ENCODE measurements at places on chromosomes 4 and X.

GRCh38 chr4:168694667-168695066, 197.8 kb downstream of the PALLD start:
- peak; percentile 97 for DNase-seq

DNA sequence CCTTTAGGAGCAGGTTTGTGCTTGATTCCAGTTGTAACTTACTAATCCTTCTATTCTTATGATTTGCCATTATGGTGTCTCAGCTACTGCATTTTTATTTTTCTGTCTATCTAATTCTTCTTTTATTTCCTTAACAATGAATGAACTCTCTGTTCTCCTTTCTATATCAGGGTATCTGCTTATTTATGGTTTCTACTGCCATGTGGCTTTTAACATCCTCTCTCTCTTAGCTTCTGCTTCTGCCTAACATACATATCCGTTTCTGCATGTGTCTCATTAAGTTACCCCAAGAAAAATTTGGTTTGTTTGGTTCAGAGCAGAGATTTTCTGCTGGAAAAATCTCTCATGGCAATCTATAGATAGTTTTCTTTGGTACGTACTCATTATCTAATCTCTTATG, 614.4 kb downstream of the RPA4 start:
- DNase-seq: no peak

DNA sequence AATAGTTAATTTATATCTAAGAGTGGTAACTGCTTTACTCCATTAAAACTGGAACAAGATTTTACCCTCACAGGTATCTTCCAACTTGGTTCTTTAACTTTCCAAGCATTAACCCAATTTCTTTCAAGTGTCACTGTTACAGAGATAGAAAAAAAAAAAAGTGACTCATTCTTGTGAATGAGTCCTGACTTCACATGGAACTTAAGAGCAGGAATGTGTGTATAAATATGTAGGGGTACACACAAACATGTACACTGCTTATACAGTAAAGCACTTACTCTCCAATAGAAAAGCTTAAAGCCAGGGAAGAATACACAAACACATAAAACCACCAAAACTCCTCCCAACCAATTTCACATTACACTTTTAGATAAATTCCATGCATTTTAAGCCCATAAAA, 38.8 kb downstream of the TAPT1 start:
- no peak for DNase-seq

- DNase-seq: no peak
Observed at GRCh38 chrX:17596546-17597205, 140.6 kb upstream of the SCML1 start.

GRCh38 chrX:24858004-24858746, 157.6 kb downstream of the ARX start:
- DNase-seq: peak; percentile 3

DNA sequence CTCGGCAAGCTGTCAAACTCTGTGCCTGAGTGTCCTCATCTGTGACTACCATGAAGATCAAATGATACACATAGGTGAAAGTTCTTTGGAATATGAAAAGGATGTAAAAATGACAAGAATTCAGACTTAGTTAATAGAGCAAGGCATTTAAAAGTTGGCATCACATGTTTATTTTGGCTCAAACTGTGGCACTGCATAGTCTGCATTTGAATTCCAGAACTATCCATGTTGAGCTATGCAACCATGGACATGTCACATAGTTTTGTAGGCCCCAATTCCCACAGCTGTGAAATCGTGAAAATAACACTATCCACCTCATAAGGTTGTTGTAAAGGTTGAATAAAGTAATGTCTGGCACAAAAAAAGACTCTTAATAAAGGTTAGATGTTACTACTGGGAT, 33.9 kb downstream of the AFF2 start:
- DNase-seq: no peak

- no peak for DNase-seq
Observed at GRCh38 chrX:154710309-154710708, 40.6 kb downstream of the GAB3 start.

DNA sequence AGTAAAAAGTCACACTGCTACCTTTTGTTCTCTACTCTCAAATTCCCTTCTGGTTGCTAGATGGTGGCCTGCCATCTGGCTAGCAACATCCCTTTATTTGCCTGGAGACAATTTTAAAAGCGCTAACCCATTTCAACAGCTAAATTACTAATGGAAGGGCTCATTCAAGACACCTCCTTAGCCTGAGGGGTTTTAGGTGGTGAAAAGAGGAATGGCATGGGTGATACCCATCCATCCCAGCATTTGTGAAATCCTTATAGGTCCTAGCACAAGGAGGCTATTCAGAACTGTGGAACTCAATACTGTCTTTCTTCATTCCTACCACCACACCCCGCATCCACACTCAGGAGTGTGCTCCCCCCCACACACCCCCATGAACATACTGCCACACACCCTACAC, 33.5 kb downstream of the ARHGEF9 start:
- no peak for DNase-seq

GRCh38 chrX:130887376-130887775, 15.6 kb downstream of the ENOX2 start:
- DNase-seq: no peak

DNA sequence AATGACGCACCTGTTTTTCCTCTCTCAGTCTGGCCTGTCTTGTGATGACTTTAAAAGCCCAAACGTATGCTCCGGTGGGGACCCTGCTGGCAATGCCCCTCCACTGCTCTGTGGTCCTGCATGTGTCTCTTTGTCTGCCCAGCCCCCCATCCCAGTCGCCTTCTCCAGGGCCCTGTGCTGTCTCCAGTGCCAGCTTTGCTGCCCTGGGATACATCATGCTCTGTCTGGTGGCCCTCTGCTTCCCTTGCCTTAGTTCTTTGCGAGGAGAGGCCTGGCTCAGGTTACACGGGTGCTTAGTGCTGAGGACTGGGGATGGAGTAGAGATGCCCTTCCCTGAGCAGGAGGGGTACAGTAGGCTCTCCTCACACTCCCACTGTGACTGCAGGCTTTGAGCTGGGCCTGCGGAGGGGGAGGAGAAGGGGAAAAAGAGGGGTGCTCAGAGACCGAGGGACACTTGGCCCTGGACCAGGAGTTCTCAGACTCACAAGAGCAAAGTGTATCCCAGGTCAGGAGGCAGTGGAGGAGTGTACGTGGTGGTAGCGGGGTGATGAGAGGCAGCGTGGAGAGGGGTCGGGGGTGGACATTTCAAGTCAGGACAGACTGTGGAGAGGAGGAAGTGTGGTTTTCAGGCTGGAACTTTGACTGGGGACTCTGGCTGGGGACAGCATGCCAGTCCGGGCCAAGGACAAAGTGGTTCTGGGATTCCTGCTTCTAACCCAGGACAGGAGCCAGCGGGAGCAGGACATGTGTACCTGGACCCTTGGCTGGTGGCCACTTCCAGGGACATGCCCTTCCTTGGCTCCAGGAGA, 2.8 kb downstream of the APLN start:
- DNase-seq: no peak

DNA sequence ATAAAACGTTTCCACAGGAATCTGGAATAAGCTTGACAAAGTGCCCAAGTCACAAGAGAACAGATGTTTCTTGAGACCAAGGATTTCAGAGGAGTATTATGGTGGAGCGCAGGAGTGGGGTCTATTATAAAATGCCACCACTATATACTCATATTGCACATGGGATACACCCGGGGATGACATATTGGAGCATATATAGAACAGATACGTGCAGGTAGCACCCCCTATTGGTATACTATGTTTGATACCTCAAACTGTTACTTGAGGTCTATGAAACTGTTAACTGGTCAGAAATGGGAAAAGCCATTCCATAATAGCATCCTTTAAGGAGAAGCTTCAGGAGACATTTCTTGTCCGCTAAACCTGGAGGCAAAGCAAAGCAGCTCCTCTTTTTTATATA, 86.0 kb downstream of the PCYT1B start:
- no peak for DNase-seq

DNA sequence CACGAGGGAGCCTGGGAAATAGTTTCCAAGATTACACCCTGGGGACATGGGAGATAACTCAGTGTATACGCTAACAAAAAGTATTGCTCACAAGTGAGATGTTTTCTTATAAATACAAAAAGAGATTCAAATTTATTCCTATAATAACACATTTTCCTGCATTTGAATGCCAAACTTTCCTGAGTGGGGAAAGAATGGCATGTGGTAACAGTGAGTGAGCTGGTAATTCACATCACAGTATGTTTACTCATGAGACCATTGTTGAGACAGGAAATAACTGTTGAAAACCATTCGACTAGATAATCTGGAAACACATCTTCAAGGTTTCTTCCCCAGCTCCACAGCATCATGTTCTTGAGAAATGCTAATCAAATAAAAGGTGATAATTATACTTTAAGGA, 109.1 kb downstream of the TASL start:
- DNase-seq: no peak

DNA sequence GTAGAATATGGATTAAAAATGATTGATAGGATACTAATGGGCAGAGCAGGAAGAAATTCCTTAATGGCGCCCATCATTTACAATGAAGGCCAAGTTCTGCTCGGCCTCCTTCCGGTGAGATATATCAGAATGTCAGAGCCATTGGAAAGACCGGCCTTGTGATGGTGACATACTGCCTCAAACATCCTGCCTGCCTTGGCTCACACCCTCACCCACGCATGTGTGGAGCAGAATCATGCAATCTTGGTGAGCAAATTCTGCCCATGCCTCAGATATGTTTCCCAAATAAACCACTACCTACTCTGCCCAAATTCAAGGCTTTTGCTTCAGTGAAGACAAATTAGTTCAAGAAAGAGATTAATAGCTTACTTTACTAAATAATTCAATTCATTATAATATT, 163.3 kb downstream of the MID1 start:
- no peak for DNase-seq

DNA sequence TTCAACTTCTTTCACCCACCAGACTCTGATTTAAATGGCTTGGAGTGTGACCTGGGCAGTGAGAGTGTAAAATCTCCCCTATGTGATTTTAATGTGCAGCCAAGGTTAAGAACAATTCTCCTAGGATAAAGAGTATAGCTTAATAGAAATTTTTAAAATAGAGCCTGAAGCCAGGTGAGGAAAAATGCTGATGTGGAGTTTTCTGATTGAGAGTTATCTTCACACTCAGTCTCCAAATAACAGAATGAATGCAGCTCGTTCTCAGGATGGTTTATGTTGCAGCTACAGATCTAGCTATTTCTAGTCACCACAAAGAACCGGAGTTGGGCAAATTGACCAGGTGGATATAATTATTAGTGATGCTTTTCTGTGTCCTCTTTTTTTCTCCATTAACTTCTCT, 70.7 kb downstream of the MOSPD2 start:
- DNase-seq: no peak

DNA sequence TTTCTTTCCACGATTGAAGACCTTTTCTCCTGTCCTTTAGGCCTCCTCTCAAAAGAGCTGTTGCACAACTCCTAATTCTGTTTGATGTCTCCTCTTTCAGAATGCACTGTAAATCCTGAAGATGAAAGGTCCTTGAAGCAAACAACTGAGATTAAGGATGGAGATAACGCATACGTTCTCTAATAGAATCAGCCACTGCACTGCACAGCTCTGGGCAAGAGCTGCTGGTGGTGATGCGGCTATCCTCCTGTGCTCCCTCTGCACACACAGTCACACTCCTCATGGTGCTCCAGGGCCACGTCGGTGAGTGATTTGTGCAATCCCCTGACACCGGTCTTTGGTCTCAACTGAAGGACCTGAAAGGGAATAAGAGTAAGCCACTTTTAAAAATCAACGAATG, 208.7 kb downstream of the PDGFC start:
- DNase-seq: no peak

DNA sequence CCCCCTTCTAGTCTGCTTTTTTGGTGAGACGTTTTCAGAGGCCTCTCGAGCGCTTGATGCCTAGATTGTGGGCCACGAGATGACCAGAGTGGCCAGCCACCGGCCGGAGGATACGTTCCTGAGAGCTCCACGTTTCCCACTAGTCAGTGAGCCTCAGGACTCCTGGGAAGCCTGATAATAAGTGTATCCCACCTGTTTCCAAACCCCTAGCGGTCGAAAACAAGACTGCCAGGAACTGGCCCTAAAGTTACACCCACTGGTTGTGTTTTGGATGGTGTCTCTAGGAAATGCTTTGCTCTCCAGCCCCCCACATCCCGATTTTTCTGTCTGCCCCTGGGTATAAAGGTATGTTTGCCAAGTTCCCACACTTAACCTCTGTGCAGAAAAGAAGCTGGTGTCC, 4.6 kb upstream of the RS1 start:
- no peak for DNase-seq

DNA sequence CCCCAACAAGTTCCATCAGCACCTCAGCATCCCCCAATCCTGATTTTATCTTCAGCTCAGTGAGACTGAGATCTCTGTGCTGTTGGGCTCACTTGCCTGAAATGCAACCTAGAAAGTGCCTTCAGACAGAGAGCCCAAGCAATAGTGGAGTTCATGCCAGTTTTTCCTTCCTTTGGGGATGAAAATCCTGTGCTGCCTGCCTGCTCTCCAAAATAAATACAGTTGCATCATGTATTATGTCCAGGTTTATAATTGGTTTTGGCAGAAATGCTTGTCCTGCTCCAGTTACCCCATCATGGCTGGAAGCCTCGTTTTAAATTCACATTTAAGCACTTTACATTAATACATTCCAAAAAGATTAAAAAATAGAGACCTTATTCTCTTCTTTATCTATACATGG, 1865.5 kb upstream of the TENM3 start:
- DNase-seq: no peak

DNA sequence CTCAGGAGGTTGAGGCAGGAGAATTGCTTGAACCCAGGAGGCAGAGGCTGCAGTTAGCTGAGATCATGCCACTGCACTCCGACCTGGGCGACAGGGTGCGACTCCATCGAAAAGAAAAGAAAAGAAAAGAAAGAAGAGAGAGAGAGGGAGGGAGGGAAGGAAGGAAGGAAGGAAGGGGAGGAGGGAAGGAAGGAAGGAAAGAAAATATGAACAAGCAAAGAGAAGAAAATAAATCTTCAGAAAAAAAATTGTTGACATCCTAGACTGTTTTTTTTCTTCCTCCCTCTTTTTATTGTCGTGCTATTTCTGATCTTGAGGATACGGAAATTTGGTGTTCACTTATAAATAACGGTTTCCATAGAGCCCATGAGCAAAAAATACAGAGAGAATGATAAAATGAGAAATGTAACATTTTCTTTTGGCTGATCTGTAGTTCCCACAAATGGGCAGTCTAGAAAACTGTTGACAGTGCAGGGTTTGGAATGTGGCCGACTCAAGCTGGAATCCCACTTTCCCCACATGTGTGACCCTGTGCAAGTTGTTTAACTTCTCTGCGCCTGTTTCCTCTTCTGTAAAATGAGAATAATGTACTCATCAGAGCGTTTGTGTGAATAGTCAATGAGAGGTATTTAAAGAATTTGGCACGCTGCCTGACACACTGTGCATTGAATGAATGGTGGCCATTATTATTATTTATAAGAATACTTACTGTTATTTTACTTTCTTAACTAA, 19.4 kb downstream of the SORBS2 start:
- DNase-seq: peak; percentile 98

DNA sequence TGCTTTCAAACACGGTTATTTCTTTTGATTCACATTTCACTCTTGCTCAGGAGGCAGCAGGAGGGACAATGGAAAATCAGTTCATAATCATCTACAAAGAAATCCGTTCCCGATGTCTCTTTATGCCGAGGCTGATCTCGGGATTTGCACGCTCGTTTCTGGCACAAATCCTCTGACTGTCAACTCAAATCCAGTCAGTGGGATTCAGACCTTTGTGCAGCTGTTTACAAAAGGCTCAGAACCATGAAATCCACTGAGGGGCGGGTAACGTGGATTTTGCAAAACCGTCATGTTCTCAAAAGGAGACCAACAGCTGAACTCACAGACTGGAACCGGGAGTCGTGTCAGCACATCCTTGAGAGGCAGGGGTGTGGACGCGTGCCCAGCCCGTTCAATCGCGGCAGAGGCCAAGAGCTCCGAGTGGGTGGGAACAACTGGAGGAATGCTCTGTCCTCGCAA, 46.4 kb downstream of the ACOX3 start:
- peak; percentile 59 for DNase-seq
